ENCODE measurements at places on chromosomes 11 and 22.
A peak's percentile ranks its signal among the peaks of the same experiment; 100 is the strongest.

GRCh38 chr22:44396727-44397722 is 84.3 kb upstream of the SHISAL1 start:
- DNase-seq = no peak

DNA sequence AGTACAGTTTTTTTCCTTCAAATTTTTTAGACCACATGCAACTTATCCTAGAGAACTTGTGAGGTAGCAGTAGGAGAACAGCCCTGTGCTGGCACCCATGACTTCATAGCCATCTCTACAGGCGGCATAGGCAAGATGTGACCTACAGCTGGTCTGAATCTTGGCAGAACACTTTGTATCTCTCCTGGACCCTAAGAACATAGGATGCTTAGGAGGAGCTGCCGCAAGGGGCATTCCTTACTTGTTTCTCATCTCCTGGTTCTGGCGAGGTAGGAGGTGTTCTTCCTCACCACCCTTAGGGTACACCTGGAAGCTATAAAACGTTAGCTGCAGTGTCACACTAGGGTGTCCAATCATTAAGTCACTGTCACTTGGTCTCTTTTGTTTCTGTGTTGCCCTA is 16.4 kb downstream of the CWC15 start:
- no peak for DNase-seq

DNA sequence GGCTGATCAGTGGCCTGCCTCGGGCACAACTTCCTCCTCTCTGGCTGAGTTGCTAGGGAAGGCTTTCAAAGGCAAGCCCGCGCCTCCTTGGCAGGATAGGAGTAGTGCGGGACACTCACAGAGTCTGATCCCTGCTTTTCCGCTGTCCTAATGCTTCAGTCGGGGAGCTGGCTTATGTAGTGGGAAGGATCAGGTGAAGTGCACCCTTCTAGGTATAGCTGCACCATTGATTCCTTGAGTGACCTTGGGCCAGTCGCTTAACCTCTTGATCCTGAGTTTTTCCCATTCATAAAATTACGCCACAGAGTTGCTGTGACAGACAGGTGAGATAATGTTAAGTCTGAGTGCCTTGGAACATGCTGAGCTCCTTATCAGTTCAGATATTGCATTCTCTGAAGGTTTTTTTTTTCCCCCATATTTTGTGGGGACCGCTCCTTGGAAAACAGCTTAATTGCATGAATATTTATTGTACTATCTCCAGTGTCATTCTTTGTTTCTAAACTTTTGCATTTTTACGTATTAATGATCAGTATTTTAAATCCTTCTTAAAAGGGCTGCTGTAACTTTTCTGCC is 961 bp downstream of the IPO7 start:
- DNase-seq = no peak

GRCh38 chr11:130427581-130428315 is 661 bp downstream of the ADAMTS8 start:
- DNase-seq = peak; percentile 81

GRCh38 chr11:32052215-32052614 is 38.7 kb upstream of the RCN1 start:
- DNase-seq = peak; percentile 37

- DNase-seq = peak; percentile 29
Observed at GRCh38 chr22:35921777-35922176, 106.8 kb downstream of the RBFOX2 start.

DNA sequence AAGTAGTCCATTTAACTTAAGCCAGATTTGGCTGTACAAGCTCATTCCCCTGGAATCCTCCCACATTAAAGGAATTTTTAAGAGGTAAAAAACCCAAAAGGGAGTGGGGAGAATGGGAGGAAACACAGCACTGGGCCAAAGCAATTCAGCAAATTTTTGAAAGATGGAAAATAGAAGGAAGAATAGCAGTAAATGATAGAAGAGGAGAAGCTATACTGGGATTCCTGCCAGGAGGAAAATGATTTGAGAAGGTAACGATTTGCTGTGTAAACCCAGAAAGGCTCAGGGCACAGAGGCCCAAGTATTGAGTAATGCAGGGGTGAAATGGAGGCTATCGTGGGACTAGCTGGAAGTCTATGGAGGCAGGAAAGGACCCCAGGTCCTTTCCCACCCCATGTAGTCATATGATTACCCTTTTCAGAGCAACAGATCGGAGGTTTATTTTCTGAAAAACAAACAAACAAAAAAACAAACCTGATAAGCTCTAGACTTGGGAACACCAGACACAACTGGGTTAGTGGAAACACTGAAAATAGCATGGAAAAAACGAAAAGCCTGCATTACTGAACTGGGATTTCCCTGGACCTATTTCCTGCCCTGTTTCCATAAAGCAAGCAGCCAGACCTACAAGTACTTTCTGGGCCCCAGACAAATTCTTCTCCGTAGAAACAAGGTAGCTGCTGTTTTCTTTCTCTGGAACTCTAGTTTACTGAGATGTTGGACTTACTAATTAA is 140.0 kb downstream of the SWAP70 start:
- DNase-seq = no peak

DNA sequence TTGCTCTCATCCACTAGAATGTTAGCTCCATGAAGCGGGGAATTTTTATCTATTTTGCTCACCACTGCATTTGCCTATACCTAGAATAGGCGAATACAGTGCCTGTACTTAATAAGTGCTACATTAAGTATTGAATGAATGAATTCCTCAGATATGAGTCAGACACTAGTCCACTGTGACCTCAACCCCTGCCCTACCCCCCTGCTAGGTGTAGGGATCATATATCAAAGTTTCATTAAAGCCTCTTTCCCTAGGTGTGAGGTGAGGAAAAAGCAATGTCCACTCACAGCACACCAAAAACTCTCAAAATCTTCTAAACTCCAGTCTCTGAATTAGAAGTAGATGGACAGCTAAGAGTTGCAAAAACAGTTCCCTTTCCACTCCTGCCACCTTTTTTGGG is 9.8 kb upstream of the PSMA1 start:
- no peak for DNase-seq

DNA sequence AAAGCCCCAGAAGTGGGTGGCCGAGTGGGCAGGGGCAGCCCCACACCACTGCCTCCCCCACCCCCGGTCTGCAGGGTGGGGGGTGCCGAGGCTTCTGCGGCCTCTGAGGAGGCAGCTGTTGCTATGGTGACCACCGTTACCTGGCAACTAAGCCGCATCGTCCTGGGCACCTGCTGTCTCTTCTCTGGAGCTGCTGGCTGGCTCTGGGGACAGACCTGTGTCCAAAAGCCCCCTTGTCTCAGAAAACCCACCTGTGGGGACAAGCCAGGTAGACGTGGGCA is 79.9 kb upstream of the PRR5 start:
- DNase-seq = no peak

GRCh38 chr11:83061883-83062282 is 9.8 kb downstream of the RAB30 start:
- no peak for DNase-seq

- no peak for DNase-seq
Observed at GRCh38 chr11:45174168-45174835, 27.9 kb downstream of the PRDM11 start.

- DNase-seq = no peak
Observed at GRCh38 chr22:35966314-35967045, 62.1 kb downstream of the RBFOX2 start.

- no peak for DNase-seq
Observed at GRCh38 chr11:14237444-14237961, 121.5 kb downstream of the RRAS2 start.

GRCh38 chr22:46774253-46774979 is 12.0 kb downstream of the TBC1D22A start:
- DNase-seq = peak; percentile 44

DNA sequence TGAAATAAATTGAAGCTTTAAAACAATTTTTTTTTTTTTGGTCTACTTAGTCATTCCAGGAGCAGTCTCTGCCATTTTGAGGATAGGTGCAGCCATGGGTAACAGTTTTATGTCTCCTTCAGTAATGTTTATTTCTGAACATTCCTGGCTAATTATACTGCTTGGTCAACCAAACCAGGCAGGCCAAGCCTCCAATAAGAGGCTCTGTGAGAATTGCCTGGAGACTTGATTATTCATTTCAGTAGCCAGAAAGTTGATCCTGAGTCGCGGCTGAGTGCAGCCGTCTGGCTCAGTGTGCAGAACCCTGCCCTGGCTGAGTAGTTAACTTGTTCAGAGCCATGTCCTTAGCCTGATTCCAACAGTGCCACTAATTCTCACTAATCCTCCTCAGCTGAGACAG is 364.0 kb upstream of the FAT3 start:
- DNase-seq = no peak

DNA sequence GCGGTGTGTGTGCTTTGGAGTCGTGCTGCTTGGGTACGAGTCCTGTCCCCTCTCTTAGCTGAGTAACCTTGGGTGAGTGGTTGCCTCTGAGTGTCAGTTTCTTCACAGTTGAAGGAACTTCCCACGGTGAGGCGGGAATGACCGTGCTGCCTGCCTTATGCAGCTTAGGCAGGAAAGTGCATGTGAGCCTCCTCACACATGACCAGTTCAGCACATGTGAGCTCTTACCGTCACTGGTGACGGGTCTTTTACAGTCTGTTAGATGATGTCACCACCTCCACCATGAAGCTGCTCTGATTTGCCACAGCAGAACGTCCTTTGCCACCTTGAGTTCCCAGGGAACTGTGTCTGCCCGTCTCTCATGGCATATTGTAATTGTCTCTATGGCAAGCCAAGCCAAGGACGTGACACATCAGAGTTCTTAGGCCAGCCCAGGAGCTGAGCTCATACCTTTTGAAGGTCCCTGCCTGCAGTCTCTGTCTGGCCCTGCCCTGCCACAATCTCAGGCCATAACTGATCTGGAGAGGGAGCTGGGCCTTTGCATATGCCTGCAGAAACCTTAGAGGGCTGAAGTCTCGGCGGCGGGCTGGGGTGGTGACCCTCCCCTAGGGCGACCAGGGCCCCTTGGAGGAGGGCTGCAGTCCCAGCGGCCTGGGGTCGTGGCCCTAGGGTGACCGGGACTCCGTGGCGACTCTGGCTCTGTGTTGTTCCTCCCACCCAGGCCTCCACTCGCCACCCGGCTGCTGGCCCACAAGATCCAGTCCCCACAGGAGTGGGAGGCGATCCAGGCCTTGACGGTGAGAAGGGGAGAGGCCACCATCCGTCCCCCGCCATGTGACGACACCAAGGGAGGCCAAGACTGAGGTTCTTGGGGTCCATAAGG is 7.8 kb downstream of the GGA1 start:
- DNase-seq = no peak

DNA sequence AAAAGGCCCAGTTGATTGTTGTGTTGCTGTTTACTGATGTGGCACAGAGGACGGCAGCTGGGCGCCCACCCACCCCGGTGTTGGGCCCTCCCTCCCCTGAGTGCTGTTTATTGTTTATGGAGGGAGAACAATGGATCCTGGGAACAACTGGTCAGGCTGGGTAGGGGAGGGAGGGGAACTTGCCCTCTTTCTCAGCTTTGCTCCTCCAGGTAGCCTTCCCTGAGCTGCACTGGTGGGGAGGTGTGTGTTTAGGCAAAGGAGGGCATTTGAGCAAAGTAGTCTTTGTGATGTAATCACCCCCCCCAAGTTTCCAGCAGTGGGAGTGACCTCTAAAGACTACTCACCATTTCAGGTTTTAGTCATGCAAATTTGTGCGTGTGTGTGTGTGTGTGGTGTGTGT is 1035.3 kb downstream of the NTM start:
- DNase-seq = no peak

- DNase-seq = no peak
Observed at GRCh38 chr11:92596596-92597317, 372.1 kb downstream of the FAT3 start.

DNA sequence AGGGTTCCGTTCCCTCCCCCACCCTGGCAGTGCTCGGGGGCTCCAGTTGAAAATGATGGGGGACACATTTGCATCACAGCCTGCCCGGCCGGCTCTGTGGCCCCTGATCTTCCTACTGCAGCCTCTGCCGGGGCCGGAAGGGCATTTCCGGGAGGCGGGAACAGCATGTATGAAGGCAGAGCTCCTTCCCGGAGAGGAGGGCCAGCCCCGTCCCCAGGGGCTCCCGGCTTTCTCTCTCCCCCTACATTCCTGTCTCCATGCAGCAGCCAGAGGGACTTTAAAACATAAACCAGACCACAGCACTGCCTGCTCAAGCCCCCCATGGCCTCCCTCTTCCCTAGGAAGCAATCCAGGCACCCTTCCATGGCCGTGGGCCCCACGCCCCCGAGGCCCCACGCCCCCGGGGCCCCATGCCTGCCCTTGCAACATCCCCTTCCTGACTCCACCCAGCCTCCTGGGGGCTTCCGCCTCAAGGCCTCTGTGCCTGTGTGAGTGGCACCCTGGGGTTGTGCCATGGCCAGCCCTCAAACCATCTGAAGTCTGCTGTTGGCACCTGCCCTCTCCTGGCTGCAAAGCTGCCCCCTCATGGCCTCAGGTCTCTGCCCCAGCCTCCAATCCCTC is 73.1 kb downstream of the CDKN1C start:
- DNase-seq = peak; percentile 71

- DNase-seq = no peak
Observed at GRCh38 chr22:23533771-23534191, 46.3 kb downstream of the IGLL1 start.

GRCh38 chr11:120281143-120281795 is 41.3 kb downstream of the POU2F3 start:
- DNase-seq = no peak

- DNase-seq = no peak
Observed at GRCh38 chr22:19851291-19852176, 3.1 kb downstream of the GNB1L start.

DNA sequence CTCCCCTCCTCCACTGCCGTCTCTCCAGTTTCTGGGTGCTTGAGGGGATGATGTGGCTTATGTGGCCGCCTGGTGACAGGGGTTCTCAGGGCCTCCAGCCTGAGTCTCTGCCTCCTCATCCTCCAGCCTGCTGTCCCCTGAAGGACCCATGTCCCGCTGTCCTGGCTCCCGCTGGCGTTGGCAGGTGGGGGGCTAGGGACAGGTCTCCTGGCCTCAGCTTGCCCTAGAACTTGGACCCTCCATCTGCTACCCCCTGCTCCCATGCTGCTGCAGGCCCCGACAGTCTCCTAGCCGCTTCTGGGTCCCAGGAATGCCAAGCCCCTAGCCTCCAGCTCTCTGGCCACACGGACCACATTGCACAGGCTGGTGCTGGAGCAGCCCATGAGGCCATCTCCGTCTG is 13.9 kb upstream of the CELSR1 start:
- no peak for DNase-seq

GRCh38 chr11:99370549-99371216 is 349.9 kb downstream of the CNTN5 start:
- no peak for DNase-seq

DNA sequence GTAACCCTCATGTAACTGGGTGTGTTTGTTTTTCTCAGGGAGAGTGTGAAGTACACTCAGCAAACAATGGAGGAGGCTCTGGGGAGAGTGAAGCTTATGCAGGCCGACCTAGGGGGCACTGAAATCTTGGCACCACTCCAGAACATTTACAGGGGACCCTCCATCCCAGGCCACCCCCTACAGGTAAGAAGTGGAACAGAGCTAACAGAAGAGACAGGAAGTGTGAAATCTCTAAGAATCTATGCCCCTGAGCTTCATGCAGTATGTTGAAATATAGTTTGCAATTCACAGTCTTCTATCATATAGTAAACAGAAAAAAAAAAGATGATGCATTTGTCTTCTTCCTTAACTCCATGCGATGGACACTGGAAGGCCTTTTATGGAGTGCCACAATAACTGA is 8.4 kb downstream of the VWA5A start:
- DNase-seq = no peak

Measured in right kidney (tissue), 9 donors.